Stimulated activated CD4-positive, alpha-beta T cell treated with anti-CD3 and anti-CD28 coated beads, Interleukin-4, amount 100 ng/mL, for 48 hours (primary cell): ENCODE measurements at places on chromosomes 7 and 10.

DNA sequence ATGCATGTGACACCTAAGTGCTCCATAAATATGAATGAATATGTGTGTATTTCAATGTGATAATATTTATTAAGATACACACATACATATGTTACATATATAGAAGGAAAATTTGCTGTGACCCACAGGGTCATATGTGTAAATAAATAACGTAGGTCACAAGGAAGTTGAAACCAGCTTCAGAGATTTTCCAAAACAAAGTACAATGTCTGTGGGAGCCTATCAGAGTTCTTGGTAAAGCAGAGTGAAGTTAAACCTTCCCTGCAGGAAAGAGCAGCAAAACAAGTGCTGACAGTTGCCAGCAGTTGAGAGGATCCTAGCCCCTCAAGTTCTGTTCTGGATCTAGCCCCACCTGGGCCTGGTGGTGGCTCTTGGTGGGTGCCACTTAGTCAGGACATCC, 91.2 kb downstream of the CCNY start:
- no peak for DNase-seq

DNA sequence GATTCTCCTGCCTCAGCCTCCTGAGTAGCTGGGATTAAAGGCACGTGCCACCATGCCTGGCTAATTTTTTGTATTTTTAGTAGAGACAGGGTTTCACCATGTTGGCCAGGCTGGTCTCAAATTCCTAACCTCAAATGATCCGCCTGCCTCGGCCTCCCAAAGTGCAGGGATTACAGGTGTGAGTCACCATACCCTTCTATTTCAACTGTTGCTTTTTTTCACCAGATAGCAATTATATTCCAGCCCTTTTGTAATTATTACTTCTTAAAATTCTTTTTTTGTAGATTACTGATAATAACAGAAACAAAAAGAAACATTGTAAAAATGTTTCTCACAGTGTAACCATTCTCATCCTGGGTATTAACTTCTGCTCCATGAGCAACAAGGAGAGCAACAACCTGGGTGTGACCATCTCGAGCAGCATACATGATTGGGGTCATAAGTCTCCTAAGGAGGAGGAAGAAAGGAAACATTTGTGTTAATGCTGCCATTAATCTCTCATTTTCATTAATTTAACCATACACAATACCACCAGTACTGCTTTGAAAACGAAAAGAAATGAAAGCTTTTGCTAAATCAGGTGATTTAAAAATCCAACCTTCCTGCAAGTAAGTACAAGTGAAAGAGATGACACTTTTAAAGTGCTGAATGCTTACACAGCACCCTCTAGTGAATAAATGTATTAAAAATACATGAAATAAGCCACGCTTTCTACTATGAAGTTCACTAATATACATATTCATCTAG, 41.8 kb downstream of the ASZ1 start:
- no peak for DNase-seq

GRCh38 chr7:133859231-133859630, 267.9 kb upstream of the LRGUK start:
- DNase-seq, result no peak

GRCh38 chr7:149867762-149868622, 5.8 kb upstream of the ATP6V0E2 start:
- DNase-seq, result no peak

- DNase-seq, result no peak
Measured at GRCh38 chr10:124649214-124649613, 95.0 kb downstream of the FAM53B start.

GRCh38 chr7:134703782-134704181, 57.1 kb downstream of the BPGM start:
- DNase-seq, result no peak

DNA sequence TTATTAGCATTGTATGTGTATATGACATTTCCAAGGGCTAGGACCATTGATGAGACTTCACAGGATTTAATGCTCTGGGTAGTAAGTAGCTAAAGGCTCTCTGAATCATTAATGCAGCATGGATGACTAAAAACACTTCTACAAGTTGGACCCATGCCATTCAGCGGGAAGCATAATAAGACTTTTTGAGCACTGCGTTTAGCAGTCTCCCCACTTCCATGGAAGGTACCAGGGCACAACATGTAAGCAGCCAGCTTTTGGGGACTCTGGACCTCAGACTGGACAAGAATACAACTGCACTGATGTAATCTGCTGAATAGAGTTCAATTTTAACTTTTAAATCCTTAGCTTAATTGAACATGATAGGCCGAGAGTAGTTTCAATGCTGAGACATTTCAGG, 191.7 kb upstream of the IMMP2L start:
- no peak for DNase-seq

- no peak for DNase-seq
Measured at GRCh38 chr7:96685755-96686154, 23.9 kb downstream of the SEM1 start.

- DNase-seq, result no peak
Measured at GRCh38 chr10:102411341-102412255, 7.0 kb downstream of the PSD start.

DNA sequence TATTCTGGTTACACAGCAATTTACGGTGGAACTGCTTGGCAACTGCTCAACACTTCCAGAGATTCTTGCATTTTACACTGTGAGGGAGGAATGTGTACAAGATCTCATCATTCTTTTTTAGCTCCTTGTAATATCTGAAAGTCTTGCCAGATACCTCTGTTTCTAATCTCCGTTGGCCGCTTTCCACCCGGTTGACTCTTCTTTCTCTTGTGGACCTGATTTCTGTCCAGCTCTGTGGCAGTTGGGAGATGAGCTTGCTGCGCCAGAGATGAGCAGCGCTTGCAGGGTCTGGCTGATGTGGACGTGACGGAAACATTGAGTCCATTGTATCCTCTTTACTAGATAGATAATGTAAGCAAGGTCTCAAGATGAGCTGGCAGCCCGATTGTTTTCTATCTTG, 27.6 kb downstream of the SPAG6 start:
- no peak for DNase-seq

DNA sequence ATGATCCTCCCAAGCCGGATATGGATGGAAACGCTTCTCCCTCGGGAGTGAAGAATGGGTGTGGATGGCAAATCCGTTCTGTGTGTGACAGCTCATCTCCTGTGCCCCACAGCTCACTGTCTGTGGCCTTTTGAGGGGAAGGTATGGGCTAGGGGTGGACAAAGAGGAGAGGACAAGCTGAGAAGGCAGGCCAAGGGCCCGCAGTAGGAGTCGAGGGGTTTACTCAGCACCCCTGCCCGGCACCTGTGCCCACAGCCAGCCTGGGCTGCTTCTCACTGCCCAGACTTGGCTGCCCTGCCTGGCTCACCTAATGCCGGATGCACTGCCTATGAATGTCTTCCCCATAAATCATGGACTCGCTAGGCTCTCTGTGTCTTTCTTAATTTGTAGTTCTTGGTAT, 503.8 kb downstream of the TCERG1L start:
- no peak for DNase-seq

- DNase-seq, result no peak
Measured at GRCh38 chr10:3389130-3389529, 216.5 kb upstream of the PITRM1 start.

GRCh38 chr10:24723386-24723787, 300 bp downstream of the ARHGAP21 start:
- DNase-seq, result no peak

- no peak for DNase-seq
Measured at GRCh38 chr7:36735172-36735571, 10.9 kb upstream of the AOAH start.

- DNase-seq, result no peak
Measured at GRCh38 chr7:20513897-20514296, 101.6 kb upstream of the ABCB5 start.

- no peak for DNase-seq
Measured at GRCh38 chr10:78470267-78471103, 436.8 kb downstream of the RPS24 start.

- peak; percentile 10 for DNase-seq
Measured at GRCh38 chr10:75043256-75044131, 68.0 kb upstream of the SAMD8 start.

- DNase-seq, result no peak
Measured at GRCh38 chr10:35504132-35504531, 101.0 kb upstream of the GJD4 start.

GRCh38 chr7:124364283-124364682, 331.4 kb upstream of the TMEM229A start:
- DNase-seq, result no peak

DNA sequence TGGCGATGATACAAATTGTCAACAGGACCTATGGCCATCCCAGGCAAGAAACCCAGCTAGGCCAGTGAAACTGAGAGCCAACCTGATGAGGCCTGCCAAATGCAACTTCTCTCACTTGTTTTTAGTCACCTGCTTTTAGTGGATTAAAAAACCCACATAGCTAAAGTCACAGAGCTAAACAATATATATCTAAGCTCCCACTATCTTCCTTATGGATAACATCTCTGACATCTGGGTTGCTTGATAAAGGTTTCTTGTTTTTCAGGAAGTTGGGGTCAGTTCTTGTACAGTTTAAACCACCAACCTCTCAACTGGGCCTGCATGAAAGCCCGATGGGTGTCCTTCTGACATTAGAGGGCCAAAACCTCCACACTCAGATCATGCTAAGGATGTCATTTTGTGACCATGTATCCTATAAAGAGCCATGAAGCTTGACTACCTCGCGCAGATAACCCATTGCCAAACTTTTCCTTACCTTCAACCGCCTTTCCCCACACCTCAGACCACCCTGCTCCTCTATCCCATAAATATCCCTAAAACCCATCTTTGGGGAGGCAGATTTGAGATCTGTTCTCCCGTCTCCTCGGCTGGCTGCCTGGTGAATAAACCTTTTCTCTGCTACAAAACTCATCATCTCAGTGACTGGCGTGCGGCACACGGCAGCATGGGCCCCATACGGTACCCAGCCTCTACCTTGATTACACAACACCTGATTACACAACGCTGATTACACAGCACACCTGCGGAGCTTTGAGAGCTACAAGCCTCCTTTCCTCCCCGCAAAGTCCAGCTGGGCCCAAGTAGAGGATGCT, 797 bp upstream of the STMP1 start:
- no peak for DNase-seq

DNA sequence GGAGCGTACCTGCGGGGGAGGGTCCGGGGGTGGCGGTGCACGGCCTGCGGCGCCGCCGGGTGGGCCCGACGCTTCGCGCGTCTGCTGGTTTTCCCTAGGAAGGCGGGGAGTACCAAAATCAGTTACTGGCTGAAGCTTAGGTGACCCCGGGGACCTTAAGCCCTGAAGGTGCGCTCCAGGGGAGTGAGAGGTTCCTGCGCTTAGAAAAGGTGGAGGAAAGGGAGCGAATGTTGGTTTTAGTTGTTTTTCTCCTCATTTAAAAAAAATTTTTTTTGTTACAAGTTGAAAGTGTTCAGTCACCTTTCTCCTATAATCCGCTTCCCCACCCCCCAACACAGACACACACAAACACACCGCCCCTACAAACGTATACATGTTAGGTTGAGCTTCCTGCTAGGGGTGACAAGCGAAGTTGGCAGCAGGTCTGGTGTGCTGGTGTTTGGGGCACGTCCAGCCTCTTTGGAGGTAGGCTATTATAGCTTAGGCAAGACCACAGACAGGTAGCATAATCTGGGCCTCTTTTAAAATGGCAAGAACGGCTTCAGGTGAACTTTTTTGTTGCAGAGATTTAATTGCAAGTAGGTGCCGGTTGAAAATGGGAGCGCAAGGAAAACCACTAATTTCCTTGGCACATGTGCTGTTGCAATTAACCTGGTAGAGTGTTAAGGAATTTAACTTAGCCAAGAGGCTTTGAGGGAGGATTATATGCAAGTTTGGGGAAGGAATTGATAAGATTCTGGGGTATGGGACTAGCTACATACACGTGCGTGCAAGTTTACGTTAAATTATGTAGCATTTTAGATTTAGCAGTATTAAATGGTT, 945 bp downstream of the ADD3 start:
- peak; percentile 6 for DNase-seq

DNA sequence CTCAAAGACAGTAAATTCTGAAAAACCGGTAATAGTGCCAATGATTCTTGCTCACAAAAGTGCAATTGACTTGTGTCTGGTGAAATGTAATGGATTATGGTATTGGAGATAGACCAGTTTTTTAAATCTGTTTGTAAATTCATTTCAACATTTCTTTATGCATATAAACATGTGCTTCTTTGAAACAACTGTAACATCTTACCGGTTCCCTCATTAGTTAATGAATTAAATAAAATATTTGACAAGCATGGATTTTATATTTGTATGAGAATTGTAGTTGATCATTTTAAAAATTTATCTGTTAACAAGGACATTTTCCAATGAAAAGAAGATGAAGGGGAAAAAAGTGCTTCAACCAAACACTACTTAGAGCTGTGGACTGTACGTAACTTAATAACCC, 21.0 kb upstream of the APBB1IP start:
- no peak for DNase-seq

DNA sequence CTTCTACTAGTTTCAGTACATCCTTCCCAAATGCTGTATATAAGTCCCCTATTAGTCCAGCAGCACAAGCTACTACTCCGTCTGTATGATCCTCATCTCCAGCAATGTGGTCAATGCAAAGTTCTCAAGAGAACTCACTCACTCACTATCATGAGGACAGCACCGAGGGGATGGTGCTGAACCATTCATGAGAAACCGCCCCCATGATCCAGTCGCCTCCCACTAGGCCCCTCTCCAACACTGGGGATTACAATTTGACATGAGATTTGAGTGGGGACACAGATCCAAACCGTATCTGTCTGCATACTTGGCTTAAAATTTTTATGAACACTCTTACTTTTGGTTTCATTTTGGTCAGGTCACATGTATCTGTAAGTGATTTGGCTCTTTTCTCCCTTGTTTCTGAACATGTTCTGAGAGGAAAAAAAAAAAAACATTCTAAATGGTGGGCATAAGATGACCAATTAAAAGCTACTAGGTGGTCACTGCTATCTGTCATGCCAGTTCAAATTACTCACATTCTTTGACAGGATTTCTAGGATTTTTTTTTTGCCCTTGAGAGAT, 60.1 kb downstream of the ZNF783 start:
- DNase-seq, result no peak

GRCh38 chr7:82384051-82384464, 59.5 kb downstream of the CACNA2D1 start:
- DNase-seq, result no peak

DNA sequence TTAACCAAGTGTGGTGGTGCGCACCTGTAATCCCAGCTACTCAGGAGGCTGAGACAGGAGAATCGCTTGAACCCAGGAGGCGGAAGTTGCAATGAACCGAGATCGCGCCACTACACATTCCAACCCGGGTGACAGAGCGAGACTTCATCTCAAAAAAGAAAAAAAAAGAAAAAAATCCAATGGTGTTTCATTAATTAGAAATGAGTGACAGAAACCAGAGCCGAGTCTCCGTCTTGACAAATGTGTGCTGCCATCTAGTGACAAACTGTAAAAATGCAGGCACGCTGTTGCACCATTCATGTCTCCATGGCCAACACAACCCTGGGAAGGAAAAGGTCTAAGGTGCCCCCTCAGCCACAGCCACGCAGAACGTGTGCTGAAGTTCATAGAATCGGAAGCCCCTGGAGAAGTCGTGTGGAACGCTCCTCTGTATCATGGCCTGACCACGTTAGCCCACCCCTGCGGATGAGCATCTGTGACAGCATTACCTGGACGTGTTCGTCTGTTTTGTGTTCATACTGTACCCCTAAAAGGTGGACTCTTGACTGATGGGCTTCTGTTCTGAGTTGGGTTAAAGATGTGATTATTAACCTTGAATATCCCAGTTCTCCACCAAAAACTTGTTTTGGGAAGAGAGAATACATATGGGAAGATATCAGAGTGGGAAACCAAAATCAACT, 94.9 kb downstream of the LYZL2 start:
- DNase-seq, result peak; percentile 49
